ENCODE measurements at places on chromosomes 16 and 17.

DNA sequence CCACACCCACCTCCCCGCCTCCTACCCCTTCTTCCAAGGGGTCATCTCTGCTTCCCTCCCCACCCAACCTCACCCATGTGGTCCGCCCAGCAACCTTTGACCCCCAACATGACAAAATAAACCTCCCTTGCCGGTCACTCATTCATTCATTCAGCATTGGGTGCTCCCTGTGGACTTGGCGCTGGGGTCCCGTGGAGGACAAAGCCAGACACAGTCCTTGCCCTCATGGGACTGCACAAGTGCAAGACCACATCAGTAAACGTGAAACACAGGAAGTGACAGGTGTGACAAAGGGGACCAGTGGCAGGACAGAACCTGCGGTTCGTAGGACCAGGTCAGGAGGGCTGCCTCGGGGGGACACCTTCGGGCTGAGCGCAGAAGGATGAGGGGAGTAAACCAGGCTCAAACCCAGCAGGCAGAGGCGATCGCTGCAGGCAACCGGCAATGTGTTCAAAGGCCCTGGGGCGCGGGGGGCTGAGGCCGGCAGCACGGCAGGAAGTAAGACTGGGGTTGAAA, 185.4 kb downstream of the SEC14L1 start:
- no peak for DNase-seq

- DNase-seq = peak; percentile 22
Observed at GRCh38 chr16:67481561-67482232, 740 bp upstream of the ATP6V0D1 start.

DNA sequence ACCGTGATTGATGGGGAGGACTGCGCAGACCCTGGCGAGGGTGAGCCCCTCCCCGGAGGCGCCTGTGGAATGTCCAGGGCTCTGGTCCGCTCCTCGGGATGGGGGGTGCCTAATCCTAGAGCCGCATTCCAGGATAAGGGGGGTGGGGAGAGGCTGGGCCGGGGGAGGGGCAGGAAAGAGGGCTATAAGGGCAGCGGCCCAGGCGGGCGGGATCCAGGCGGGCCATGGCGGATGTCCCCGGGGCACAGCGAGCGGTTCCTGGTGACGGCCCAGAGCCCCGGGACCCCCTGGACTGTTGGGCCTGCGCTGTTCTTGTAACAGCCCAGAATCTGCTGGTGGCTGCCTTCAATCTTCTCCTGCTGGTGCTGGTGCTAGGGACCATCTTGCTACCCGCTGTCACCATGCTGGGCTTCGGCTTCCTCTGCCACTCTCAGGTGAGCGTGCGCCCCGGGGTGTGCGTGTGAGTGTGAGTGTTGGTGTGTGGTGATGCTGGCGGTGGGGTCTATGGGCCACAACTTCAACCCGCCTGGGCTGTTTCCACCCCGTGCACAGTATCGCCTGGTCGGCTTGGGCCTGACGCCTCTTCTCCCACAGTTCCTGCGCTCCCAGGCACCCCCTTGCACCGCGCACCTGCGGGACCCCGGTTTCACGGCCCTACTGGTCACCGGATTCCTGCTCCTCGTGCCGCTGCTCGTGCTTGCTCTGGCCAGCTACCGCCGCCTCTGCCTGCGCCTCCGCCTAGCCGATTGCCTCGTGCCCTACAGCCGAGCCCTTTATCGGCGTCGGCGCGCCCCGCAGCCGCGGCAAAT, at the start of gene TMEM88:
Gene TMEM88 (plus strand): TSS at position 216 of the 809 bp plus-strand sequence. CDS start 9 bp downstream, at position 225.
- DNase-seq = no peak

- DNase-seq = no peak
Observed at GRCh38 chr17:9646546-9646885, 1.2 kb downstream of the USP43 start.

GRCh38 chr17:67224736-67225135, 20.3 kb downstream of the HELZ start:
- no peak for DNase-seq

GRCh38 chr17:77507111-77507885, 366.5 kb downstream of the SEC14L1 start:
- DNase-seq = no peak

GRCh38 chr17:17075125-17075781, 33.0 kb downstream of the MPRIP start:
- no peak for DNase-seq

GRCh38 chr17:80845069-80845862, 146.4 kb upstream of the CHMP6 start:
- DNase-seq = no peak

DNA sequence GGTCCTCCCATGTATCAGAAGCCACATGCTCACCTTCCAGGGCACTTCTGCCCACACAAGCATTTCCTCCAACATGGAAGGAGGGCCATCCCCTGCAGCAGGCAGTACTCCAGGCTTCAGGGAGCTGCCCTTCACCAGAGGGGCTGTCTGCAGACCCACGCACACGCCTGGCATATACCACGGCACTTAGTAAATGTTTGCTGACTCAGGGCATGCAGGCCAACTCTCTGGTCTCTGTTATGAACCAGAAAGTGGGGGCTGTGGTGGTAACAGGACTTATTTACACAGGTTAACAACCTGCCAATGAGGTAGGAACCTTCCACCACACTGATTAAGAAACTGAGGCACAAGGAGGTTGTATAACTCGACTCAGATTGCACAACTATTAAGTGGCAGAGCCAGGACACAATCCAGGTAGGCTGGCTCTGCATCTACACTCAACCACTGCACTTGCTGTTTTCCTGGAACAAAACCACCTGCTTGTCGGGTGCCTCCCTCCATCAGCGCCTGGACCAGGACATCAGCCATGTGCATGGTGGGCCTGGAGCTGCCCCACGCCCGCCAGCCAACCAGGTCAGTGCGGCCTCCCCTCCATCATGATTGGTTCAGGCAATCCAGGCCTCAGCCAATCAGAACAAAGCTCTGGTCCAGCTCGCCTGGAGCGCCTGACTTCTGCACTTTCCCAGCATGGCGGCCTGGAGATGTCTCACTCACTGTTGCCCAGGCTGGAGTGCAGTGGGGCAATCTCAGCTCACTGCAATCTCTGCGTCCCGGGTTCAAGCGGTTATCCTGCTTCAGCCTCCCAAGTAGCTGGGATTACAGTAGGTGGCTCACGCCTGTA, 19.2 kb downstream of the ACTG1 start:
- DNase-seq = no peak

- DNase-seq = no peak
Observed at GRCh38 chr17:28467456-28468025, 5.9 kb upstream of the SLC13A2 start.

GRCh38 chr17:57557834-57558681, 187.0 kb downstream of the CCDC182 start:
- DNase-seq = no peak

GRCh38 chr17:77540531-77540930, 399.8 kb downstream of the SEC14L1 start:
- no peak for DNase-seq

GRCh38 chr16:52526116-52526828, 20.7 kb downstream of the TOX3 start:
- no peak for DNase-seq

DNA sequence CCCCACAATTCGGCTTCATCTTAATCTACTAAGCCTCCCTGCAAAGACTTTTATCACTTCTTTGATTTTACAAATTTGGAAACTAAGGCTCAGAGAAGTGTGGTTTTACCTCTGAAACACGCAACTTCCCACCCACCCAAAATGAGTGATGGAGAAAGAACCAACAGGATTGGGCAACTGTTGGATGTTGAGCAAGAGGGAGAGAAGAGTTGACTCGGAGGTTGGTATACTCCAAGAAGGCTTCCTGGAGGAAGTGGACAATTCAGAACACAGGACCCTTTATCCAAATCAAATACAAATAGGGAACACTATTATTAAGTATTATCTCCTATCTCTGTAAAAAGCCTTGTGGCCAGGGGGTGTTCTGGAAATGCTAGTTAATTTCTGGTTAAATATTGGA, 323.0 kb downstream of the C16orf95 start:
- no peak for DNase-seq

- no peak for DNase-seq
Observed at GRCh38 chr17:40926341-40926740, 11.1 kb downstream of the KRT23 start.

DNA sequence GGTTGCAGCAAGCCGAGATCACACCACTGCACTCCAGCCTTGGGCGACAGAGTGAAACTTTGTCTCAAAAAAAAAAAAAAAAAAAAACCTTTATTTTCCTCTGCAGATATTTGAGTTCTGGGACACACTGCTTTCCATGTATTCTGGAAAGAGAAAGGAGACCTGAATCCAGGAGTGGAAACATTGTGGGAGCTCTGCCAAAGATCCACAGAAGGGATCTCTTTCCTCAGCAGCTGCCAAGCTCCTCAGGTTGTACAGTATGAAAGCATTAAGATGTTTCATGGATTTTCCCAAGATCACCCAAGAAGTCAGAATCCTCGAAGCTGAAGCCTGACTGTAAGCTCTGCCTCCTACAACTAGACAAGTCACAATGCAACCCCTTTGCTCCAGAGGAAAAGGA, 13.5 kb downstream of the NPRL3 start:
- DNase-seq = no peak

- no peak for DNase-seq
Observed at GRCh38 chr17:34412965-34413441, 50.0 kb upstream of the CCL1 start.

DNA sequence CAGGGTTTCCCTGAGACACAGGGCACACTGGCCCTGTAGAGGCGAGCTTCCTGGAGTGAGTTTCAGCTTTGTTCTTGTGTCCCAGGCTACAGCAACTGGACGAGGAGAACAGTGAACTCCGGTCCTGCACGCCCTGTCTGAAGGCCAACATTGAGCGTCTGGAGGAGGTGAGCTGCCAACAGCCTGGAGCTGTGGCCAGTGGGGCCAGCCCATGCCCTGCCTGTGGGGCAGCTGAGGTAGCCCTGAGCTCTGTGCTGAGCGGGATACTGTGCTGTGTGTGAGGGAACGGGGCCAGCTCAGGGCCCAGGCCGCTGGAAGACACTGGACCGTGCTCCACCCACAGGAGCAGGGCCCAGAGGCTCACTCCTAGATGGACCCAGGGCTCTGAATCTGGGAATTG, 8.7 kb upstream of the CAPN15 start:
- DNase-seq = no peak

GRCh38 chr16:59950431-59950830, 1216.3 kb upstream of the GOT2 start:
- DNase-seq = no peak

DNA sequence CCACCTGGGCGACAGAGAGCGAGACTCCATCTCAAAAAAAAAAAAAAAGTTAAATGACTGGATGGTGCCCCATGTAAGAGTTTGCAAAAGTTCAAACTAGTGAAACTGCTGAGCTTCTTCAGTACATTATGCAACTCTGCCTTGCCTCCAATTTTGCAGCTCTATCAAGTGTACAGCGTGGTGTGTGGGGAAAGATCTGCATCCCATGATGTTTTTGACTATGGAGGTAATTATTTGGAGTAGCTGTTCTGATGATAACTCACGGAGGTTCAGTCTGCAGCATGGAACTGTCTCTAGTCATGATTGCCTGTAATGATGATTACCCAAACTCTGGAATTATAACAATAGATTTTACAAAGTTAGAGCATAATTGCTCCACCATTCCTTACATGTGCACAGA, 149.6 kb downstream of the PITPNC1 start:
- DNase-seq = no peak

DNA sequence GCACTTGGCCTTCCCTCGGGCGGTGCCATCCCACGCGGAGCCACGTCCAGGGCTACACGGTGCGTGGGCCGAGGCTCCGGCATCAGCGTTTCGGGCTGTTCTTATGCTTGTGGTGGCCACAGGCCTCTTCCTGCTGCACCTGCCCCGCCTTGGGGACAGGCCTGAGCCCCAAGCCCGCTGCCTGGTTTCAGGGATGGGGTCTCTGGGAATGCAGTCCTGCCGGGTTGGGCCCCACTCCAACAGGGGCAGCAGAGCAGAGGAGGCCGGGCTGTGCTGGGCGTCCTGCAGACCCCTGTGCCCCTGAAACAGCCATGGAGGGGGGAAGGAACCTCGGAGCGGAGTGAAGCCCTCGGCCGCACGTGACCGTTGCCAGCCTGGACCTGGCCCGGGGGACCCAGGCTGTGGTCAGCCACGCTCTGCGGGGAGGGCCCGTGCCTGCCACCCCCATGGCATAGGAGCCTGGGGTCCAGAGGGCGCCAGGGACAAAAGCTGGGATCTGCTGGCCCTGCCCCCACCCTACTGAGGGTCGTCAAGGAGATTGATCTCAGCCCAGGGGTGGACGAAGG, 453 bp upstream of the WFIKKN1 start:
- no peak for DNase-seq

GRCh38 chr17:8075574-8076342, 11.8 kb downstream of the ALOX12B start:
- no peak for DNase-seq

- no peak for DNase-seq
Observed at GRCh38 chr16:48373258-48374029, 11.8 kb downstream of the SIAH1 start.

DNA sequence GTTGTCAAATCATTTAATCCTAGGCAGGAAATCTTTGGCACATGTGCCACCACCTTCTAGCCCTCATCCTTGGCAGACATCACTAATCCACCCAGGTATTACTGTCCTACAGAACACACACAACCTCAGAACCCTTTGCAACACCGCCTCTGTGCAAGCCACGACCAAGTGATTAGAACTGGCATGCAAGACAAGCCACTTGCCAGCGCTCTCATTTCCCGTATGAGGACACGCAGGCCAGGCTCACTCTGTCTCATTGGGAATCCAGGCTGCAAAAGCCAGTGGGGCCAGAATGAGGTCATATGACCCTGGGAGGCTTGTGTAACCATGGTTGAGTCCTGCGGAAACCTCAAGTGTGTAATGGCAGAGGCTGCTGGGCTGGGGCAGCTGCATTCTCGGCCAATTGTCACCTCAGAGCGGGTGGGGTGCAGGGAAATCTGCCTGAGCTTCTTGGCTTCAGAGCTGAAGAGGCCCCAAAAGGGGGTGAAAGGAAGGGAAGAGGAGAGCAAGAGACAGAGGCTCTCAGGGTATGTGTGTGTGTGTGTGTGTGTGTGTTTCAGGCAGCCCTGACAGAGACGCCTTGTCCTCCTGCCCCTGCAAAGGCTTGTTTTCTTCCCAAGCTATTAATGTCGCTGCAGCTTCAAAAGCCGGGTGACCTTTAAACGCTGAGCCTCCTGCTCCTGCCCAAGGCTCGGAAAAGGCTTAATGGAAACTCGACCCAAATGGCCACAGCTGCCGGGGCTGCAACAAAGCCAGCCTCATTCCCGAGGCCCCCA, 43.2 kb upstream of the MRPS23 start:
- DNase-seq = no peak

DNA sequence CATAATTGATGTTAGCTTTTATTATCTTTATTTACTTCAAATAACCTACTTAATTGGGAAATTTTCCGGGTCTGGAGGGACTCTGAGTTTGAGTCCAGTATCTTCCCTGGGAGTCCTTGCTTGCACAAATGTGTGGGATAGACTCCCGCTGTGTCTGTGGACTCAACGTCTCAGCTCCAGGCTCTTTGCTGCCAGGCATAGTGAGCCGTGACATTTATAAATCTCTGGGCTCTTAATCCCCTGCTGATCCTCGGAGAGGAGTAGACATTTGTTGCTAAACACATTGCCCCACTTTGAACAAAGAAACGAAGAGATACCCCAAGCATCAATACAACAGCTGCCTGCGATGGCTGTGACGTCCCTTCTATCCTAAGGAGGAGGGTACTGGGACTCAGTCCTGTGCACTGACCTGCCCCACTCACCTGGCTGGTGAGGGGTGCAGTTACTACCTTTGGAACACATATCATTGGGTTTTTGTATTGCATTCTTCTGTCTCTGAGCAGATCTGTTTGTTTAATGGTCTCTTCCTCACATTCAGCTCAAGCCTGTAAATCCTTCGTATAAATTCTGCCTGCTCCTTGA, 316.9 kb downstream of the HAPSTR1 start:
- no peak for DNase-seq
